Left cardiac atrium (tissue), 4 donors: ENCODE measurements at places on chromosomes 7 and 10. TPM values are rescaled to one million over a fixed set of nuclear protein-coding genes. Genes with fewer than 3 reads are reported as not detected.

HPS1 gene
- total RNA-seq = 28.7 TPM

ELMO1 gene
- total RNA-seq = 15.6 TPM

TRRAP gene
- 22.9 TPM for total RNA-seq

TMEM139 gene
- 4.1 TPM for total RNA-seq

NEUROG3 gene
- total RNA-seq = 0.27 TPM

MICALL2 gene
- 9.9 TPM for total RNA-seq

CPA5 gene
- not detected for total RNA-seq

ZNF789 gene
- total RNA-seq = 2.9 TPM

TAS2R4 gene
- 0.35 TPM for total RNA-seq

ZNF32 gene
- total RNA-seq = 41.3 TPM

MEIG1 gene
- total RNA-seq = not detected

ADIRF gene
- 269 TPM for total RNA-seq

RAMP3 gene
- total RNA-seq = 55.0 TPM

CNPY1 gene
- total RNA-seq = not detected

ASAH2B gene
- 3.7 TPM for total RNA-seq
